Large intestine (tissue), 12 donors: ENCODE measurements at places on chromosomes 16 and 17.

DNA sequence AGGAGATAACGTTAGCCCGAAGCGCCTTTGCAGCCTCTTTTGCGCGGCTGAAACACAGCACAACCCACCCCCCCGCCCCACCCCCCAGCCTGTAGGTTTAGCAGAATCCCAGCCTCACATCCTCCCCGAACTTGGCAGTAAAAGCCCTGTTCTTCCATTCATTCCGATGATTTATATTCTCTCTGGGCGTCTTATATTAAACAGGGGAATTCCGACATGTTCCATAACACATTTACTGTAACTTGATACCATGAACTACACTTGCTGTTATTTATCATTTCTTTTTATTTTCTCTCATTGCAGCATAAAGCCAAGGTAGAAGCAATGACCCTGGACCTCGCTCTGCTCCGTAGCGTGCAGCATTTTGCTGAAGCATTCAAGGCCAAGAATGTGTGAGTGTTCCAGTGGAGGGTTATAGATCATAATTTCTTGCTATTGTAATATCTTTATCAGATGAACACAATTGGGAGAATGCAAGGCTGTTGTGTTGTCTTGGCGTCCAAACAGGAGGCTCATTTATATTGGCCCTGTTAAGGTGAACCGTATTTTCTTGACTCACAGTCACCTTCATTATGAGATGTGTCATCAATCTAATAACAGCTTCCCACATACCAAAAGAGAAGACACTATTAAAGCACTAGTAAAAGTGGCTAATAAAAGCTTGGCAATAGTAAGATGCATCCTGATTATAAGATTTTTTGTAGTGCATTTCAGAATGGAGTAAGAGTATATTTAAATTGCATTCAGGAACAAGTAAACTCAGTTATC, 287.3 kb downstream of the WWOX start:
- DNase-seq = peak; percentile 38

DNA sequence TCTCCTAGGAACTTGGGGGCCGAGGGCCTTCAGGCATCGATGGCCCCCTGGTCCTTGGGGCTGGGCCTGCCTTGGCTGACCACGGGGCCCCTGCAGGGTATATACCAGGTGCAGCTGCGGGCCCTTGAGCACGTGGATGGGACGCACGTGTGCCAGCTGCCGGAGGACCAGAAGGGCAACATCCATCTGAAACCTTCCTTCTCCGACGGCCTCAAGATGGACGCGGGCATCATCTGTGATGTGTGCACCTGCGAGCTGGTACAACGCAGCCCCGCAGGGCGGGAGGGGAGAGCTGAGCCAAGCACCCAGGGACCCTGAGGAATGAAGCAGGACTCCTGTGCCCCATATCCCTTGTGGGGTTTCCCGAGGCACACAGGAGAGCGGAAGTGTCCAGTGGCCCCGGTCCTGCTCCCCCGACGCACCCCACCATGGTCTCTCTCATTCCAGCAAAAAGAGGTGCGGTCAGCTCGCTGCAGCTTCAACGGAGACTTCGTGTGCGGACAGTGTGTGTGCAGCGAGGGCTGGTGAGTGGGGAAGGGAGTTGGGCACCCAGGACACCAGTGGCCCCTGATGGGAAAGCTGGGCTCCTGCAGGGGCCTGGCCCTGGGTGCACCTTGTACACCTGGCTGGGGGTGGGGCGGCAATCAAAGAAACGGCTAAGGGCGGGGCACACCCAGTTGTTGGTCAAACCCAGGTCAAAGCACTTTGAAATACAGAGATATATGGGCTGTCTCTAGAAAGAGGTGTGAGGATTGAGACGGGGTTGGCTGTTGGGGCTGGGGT, 10.6 kb downstream of the ITGB4 start:
- DNase-seq = peak; percentile 68

DNA sequence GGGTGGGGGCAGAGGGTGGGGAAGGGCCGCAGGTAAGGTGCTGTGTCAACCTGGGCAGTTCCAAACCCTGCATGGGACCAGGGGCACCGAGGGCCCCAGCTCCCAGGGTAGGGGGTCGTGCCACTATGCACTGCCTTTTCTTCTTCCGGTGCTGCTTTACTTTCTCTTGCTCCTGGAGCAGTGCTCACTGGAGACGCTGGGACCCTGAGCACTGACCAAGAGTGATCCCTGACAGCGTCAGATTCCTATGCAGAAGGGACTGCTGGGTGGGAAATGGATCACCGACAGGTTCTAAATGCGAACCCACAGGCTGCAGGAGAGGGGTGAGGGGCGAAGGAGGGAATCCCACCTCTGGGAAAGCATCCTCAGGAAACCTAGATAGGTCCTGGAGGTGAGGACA, 470.1 kb downstream of the SOX9 start:
- DNase-seq = no peak

GRCh38 chr16:1160773-1161348, 8.0 kb downstream of the CACNA1H start:
- DNase-seq = no peak

DNA sequence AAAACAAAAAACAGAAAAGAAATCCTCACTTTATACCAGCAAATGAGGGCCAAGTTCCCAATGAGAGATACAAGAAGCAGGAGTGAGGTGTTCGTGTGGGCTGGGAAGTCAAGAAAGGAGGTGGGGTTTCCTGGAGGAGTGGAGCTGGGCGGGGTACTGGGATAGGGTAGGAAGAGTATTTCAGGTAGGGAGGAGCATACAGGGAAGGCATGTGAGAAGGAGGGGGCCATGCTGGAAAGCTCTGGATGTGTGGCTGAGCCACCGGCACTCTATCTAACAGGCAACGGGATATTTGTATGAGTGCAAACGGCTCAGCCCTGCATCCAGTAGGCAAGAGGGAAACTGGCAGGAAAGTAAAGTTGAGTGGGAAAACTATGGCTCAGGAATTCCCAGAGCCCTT, 4.2 kb downstream of the OR3A2 start:
- DNase-seq = no peak

- no peak for DNase-seq
These were observed 140.6 kb downstream of the CDK5R1 start for GRCh38 chr17:32627239-32627996.

GRCh38 chr16:10619271-10619849, 39.0 kb upstream of the EMP2 start:
- DNase-seq = peak; percentile 64

GRCh38 chr16:72848759-72849664, 198.9 kb downstream of the ZFHX3 start:
- DNase-seq = peak; percentile 37

DNA sequence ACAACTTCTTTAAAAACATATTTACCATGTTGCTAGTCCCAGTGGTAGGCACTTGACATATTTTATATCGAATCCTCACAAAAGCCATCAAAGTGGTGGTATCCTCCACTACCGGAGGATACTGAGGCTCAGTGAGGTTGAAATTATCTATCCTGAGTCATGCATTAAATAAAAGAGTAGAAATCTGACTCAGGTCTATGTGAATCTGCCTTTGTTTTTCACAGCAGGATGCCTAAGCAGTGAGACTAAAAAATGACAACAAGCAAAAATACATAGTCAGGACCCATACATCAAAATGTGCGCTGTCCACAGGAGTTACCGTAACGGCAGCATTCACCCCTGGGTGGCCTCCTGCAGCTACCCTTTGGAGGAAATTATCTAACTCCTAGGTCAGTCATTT, 17.7 kb downstream of the BRD7 start:
- no peak for DNase-seq

- DNase-seq = no peak
These were observed 201.1 kb downstream of the FTO start for GRCh38 chr16:53905028-53905427.

GRCh38 chr17:41894791-41895331, 23.9 kb downstream of the ACLY start:
- DNase-seq = no peak

- DNase-seq = no peak
These were observed 5.1 kb downstream of the RHBDF1 start for GRCh38 chr16:67183-67791.

DNA sequence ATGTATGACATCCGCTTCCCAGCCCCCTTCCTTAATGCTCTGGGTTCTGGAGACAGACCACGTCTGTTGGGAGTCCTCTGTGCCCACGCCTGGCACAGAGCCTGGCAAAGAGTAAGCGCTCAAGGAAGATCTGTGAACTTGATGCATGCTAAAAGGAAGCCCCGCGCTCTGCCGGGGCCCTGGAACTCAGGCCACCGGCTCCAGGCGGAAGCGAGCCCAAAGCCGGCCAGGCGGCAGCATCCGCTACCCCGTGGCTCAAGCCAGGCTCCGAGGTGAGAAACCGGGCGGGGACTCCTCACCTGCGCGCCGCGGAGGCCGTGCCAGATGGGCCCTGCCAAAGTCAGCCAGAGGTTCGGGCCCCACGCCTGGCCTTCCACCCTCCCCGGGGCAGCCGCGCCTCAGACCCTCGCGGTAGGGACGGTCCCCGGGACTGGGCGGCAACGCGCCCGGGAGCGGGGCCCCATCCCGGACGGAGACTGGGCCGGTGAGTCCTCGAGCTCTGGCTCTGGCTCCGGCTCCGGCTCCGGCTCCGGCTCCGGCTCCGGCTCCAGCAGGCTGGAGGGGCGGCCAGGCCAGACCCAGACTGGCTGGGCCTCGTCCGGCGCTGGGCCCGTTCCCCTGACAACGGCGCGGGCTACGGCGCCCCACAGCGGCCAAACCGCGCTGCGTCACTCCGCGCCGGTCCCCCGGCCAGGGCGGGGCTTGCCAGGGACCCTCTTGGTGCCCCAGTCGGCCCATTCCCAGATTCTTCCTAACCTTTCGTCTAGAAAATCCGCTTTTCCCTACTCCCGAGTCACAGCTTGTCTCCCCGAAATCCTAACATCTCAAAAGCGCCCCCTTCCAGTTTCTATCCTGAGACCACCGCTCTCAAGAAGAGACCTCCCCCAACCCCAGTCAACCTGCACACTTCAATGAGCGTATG, at the start of gene ZDHHC1:
Gene ZDHHC1, minus strand, starts transcription at position 606 of the 922 bp plus-strand sequence. CDS start 8,702 bp downstream, outside the sequence.
- DNase-seq = no peak

DNA sequence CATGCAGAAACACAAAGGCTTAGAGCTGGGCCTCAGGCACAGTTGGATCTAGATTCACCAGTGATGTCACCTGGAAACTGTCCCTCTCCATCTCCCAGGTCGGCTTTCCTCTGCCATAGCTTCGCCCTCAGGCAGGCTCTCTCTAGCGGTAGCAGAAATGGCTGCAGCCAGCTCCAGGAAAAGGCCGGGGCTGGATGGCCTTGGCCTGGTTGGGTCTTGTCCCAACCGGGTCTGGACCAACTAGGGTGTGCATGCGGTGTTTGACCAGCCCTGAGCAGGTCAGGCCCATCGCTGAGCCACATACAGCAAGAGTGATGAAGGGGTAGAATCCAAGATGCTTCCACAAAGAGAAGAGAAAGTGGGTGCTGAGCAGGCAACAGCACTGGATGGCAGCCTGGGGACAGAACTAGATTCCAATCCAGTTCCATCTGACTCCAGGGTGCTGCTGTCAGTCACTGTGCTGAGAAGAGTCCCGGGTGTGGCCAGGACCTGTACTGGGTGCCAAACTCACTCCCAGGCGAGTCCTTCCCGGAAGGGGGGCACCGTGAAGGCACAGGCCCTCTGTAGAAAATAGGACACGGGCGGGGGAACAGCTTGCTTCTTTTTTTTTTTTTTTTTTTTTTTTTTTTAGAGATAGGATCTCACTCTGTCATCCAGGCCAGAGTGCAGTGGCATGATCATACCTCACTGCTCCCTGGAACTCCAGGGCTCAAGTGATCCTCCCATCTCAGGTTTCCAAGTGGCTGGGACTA, 51.8 kb downstream of the SOCS3 start:
- DNase-seq = no peak

DNA sequence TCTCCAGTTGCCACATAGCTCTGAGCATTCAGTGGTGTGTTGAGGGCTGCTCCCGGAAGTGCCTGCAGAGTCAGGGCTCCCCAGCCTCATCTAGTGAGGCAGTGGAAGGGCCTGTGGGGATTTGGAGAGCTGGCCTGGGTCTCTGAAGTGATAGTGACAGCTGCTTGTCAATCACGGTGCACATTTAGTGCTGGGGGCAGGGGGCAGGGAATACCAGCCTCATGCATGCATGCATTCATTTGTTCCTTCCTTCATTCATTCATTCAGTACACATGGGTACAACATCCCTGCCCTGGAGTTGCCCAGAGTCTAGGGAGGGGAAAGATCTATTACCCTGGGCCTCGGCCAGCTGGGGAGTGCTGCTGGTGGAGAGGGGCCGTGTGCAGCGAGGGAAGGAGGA, 11.3 kb upstream of the STH start:
- no peak for DNase-seq

DNA sequence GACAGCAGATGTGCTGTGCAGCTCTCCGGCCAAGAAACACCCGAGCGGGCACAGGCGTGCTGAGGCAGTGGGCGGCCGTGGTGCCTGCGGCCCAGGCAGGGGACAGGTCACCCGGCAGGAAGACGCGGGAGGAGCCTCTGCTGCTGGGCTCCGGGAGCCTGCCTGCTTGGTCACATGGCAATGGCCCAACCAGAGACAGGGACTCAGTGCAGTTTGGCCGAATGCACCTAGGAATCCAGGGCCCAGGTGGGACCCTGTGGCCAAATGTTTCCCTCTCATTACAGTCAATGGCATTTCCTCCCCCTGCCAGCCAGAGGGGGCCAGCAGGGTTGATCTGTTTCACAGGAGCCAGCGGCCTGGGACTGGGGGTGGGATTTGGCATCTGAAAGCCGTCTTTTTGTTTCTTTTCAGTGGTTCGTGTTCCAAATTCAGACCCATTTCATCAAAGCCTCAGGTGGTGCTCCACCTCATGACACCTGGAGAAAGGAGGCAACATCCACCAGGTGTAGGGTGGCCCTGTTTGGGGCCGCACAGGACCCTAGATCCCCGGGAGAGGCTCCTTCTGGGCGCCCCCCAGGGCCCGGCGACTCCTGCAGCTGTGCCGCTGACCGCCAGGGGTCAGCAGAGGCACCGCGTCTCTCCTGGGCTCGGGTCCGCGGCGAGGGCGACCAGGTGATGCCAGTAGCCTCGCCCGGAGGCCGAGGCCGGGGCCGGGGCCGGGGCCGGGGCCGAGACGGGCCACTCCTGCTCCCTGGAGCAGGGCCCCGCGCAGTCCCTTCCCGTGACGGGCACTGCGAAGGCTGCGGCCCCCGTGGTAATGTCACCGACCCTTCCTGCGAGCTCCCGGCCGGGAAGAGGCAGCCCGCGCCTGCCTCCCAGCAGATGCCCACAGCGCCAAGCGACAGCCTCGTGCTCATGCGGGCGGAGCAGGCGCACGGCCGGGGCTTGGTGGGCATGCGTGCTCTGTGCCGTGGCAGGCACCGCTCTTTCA, 118.5 kb downstream of the C16orf78 start:
- DNase-seq = peak; percentile 28

GRCh38 chr17:63173450-63173849, 207.4 kb downstream of the TANC2 start:
- DNase-seq = no peak

GRCh38 chr17:45740553-45741330, 43.4 kb upstream of the CRHR1 start:
- peak; percentile 19 for DNase-seq

- no peak for DNase-seq
These were observed 9.6 kb downstream of the CDC42EP4 start for GRCh38 chr17:73302189-73302588.

- no peak for DNase-seq
These were observed 4.3 kb upstream of the HOXB2 start for GRCh38 chr17:48549281-48549630.

- DNase-seq = no peak
These were observed 291.5 kb upstream of the AXIN2 start for GRCh38 chr17:65852911-65853310.
